Iris pigment epithelial cell (primary cell): ENCODE measurements at places on chromosomes 16 and 17.

GRCh38 chr16:70650216-70650615 lies 3.9 kb downstream of the IL34 start:
- DNase-seq, result no peak

GRCh38 chr16:1155353-1156054 lies 2.6 kb downstream of the CACNA1H start:
- DNase-seq, result no peak

- no peak for DNase-seq
Observed at GRCh38 chr16:986411-986810, 4.8 kb downstream of the SOX8 start.

GRCh38 chr16:87936375-87937230 lies at the start of gene CA5A:
TSS of gene CA5A (minus strand) at chr16:87936529. CDS start at chr16:87936450, 79 bp downstream.
- DNase-seq, result no peak
